ENCODE measurements at places on chromosomes 4 and X.

- no peak for DNase-seq
Observed at GRCh38 chr4:128757712-128758111, 51.8 kb upstream of the JADE1 start.

GRCh38 chrX:16839852-16840460 lies 30.2 kb downstream of the RBBP7 start:
- DNase-seq, result no peak

- no peak for DNase-seq
Observed at GRCh38 chrX:115251458-115252233, 17.8 kb upstream of the LRCH2 start.

GRCh38 chrX:40201329-40201885 lies 103.6 kb upstream of the BCOR start:
- no peak for DNase-seq

DNA sequence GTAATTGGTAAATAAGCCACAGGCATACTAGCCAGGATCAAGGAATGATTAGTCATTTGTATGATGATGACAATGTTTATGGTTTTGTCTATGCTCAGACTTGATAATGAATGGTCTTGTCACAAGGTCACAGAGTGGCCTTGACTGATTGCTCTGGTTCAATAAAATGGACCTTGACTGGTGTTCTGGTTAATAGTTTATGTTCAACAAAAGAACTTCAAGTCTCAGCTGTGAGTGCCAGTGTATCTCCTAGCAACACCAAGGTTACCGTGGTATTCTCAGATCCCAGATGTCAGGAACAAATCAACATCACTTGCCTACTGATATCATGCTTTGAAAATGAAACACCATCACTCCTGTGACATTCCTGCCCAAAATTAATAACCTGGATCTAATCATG lies 16.3 kb upstream of the LRAT start:
- no peak for DNase-seq

DNA sequence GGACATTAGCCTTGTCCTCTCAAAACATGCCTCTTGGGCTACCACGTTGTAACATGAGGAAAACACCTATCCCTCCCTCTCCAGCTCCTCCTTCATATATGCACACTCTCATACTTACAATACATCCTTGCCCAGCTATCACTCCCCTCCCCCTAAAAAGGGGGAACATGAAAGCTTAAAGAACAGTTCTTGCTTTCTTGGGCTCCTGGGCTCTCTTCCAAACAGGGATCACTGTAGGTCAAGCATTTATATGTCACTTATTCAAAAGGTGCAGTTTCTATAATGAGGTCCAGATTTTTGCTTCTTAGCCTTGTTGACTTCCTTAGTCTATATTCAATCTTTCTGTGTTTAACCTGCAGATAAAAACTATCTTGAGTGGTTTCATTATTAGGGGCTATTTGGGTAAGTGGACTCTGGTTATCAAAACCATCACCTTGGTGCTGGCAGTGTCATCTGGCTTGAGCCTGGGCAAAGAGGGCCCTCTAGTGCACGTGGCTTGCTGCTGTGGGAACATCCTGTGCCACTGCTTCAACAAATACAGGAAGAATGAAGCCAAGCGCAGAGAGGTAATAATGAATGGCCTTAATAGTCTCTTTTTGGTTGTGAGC lies 119.4 kb downstream of the AKAP4 start:
- DNase-seq, result no peak

- no peak for DNase-seq
Observed at GRCh38 chr4:141099326-141099725, 33.9 kb downstream of the RNF150 start.

- DNase-seq, result no peak
Observed at GRCh38 chr4:153641532-153641931, 42.5 kb upstream of the TLR2 start.

DNA sequence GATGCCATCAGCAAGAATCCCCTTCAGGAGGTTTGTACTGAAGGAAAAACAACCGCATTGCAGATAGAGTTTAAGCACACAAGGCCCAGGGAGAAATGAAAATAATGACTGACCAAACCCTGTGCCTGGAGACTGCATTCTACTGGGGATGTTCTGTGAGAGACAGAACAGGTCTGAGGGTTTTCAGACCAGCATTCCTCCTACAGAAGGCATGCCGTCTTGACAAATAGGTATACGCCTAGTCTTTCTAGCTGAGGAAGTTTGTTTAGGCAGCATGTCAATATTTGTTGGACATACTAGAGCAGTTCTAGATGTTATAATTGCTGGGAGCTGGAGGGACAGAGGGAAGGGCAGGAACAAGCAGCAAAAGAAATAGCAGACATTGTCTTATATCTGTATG lies 68.4 kb upstream of the SCOC start:
- DNase-seq, result no peak

DNA sequence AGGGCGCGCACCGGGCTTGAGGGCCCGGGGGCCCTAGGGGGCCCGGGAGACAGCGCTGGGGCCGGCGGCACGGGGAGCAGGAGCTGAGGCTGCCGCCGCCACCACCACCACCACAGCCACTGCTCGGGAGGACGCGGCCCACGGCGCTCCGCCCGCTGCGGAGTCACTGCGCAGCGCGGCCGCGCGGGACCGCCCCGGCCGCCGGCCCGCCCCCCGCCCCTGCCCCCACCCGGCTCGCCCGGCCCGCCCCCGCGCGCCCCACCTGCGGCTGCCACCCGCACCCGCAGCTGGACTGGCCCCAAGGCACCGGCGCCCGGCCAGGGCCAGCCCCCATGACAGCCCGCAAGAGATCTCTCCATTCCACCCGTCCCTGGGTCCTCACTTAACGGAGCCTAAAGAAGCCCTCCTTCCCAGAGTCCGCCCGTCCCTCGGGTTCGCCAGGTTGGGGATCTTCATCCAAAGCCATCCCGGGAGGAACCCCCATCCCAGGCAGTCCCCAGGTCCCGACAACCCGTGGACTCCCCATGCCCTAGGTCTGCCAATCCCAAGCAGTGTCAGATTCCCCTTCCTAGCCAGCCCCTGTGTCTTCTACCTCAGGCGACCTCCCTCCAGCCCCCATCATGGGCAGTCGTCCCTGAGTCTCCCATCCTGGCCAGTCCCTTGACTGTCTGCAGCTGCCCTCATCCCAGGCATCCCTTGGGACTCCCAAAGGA lies 40.0 kb upstream of the IQSEC2 start:
- no peak for DNase-seq

DNA sequence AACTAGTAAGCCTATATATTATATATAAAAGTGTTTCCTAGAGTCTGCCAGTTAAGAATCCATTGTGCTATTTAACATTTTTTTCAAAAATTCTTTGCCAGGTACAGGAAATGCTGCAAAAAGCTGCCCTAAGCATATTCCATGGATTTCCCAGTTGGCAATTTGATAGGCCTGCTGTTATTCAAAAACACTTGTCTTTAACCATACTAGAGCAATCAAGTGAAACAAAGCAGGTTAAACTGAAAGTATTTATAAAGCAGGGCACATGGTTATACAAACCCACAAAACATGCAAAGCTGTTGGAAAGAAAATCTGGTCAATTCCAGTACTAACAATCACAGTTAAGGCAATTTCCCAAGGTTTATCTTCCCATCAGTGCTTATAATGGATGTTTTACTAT lies 159.9 kb downstream of the UNC5C start:
- no peak for DNase-seq

GRCh38 chr4:20646287-20646686 lies 54.0 kb upstream of the PACRGL start:
- no peak for DNase-seq

- no peak for DNase-seq
Observed at GRCh38 chr4:55794053-55794452, 25.5 kb upstream of the EXOC1L start.

GRCh38 chr4:76600447-76600846 lies 165.4 kb downstream of the SHROOM3 start:
- no peak for DNase-seq

DNA sequence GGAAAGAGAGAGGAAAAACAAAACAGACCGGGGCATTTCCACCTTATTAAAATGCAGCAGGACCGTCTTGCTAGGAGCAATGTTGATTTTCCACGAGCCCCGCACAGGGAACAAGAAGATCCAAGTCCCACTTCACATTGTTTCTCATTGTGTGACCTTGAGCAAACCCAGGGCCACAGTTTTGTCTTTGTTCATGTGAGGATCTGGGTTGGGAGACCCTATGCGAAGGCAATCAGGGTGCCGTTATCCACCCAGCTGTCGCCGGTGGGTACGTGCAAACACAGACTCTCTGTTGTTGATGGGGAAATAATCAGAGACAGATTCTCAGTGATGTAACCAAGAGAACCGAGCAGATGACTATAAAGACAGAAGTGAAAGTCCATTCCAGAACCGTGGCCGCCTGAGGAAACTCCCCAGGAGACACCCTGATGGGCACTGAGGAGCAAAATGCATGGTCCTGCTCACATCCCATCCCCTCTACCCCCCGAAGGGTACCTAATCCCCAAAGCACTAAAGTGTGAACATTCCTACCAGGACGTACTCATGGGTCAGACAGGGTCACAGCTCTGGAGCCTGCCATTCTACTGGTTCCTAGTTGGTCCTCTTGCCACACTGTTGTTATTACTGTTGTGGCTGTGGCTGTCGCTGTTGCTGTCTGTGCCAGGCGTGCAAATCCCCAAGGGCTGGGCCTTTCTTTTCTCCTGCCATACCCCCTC lies 102.7 kb upstream of the RBPJ start:
- no peak for DNase-seq

- no peak for DNase-seq
Observed at GRCh38 chr4:3096202-3096601, 21.7 kb downstream of the HTT start.

GRCh38 chr4:88933414-88934160 lies 123.4 kb downstream of the FAM13A start:
- no peak for DNase-seq

GRCh38 chr4:119209586-119209985 lies 2.9 kb upstream of the USP53 start:
- no peak for DNase-seq

GRCh38 chrX:119552508-119552907 lies 12.7 kb downstream of the STEEP1 start:
- no peak for DNase-seq

GRCh38 chrX:23493941-23494374 lies 159.3 kb downstream of the PTCHD1 start:
- no peak for DNase-seq

- no peak for DNase-seq
Observed at GRCh38 chr4:149988087-149988410, 90.2 kb upstream of the DCLK2 start.

DNA sequence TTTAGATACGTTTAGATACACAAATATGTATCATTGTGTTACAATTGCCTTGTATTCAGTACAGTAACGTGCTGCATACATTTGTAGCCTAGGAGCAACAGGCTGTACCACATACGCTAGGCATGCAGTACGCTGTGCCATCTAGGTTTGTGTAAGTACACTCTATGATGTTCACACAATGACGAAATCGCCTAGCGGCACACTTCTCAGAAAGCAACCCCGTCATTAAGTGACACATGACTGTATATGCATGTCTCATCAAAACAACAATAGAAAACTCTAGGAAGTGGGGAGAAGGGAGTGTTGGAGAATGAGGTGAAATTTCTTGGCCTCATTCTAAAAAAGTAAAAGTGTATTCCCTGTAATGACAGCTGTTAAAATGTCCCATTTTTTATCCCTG lies 32.7 kb downstream of the CCDC149 start:
- no peak for DNase-seq

DNA sequence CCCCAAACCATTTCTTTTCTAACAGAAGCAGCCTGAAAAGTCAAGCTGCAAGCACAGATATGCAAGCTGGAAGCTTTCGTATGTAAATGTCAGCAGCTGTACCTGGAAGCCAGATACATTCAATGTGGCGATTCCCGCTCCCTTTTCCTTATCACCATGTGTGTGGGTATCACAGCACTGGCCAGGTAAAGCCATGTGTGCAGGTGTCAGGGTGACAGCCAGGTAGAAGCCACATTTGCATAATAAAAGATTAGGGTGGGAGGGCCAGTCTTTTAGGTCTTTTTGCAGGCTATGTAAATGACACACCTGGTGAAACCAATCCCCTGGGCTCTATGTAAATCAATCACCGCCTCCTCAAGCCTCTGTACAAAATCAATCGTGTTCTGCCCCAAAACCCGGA lies 50.1 kb downstream of the RXFP1 start:
- DNase-seq, result no peak

GRCh38 chrX:31178064-31178768 lies 106.4 kb upstream of the FTHL17 start:
- DNase-seq, result no peak

DNA sequence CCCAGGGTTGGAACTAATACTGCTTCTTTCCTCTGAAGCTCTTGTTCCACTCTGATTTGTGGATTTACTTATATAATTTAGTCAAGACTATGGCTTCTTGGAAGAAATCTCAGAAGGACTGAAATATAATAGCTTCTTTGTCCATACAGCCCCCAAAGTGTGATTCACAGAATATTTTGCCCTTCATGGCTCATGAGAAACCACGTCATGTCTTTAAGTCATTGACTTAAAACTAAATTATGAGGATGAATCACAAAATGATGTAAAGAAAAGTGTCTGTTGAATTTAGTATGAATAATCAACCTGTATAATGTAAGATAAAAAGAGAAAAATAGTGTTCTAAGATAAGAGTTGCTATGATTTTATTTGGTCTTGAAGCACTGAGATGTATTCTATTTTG lies 43.3 kb upstream of the AGA start:
- no peak for DNase-seq

GRCh38 chr4:101921370-101921769 lies 130.8 kb downstream of the BANK1 start:
- DNase-seq, result no peak
